Activated T-helper 1 cell treated with anti-CD3 and anti-CD28 coated beads, Interleukin-12 subunit alpha, Interleukin-12 subunit beta, Interleukin-2, Interleukin-4 antibody, amounts not matched to agents 30 ng/mL and 10 ng/mL and 1 ng/mL, durations not matched to agents 14 hours and 24 hours and 36 hours (primary cell): ENCODE measurements at places on chromosomes 13 and 19. TPM values are rescaled to one million over a fixed set of nuclear protein-coding genes. Genes with fewer than 3 reads are reported as not detected.

The RXFP2 gene
- not detected in 2 replicates for total RNA-seq

The IRS2 gene
- total RNA-seq: 3.9 and 4.3 TPM in 2 replicates

The ZNF726 gene
- total RNA-seq: 10.7 and 12.6 TPM in 2 replicates

The ELSPBP1 gene
- total RNA-seq: not detected in 2 replicates

The PEX11G gene
- total RNA-seq: 1.4 and 1.5 TPM in 2 replicates

The MAST1 gene
- total RNA-seq: 1.4 and 1.7 TPM in 2 replicates

The SACS gene
- total RNA-seq: 32.1 and 32.4 TPM in 2 replicates

The METTL21C gene
- not detected in 2 replicates for total RNA-seq

The ZNF540 gene
- total RNA-seq: 0.39 and 0.70 TPM in 2 replicates

The LGALS14 gene
- 0.56 TPM in 1 of 2 replicates, not detected in the other for total RNA-seq

The PTH2 gene
- total RNA-seq: not detected in 2 replicates

The MEIOSIN gene
- total RNA-seq: not detected in 2 replicates

The CTXN1 gene
- 1.9 and 2.6 TPM in 2 replicates for total RNA-seq

The KIR3DL2 gene
- 0.65 and 1.1 TPM in 2 replicates for total RNA-seq

The IL4I1 gene
- total RNA-seq: 50.0 and 51.5 TPM in 2 replicates

DNA sequence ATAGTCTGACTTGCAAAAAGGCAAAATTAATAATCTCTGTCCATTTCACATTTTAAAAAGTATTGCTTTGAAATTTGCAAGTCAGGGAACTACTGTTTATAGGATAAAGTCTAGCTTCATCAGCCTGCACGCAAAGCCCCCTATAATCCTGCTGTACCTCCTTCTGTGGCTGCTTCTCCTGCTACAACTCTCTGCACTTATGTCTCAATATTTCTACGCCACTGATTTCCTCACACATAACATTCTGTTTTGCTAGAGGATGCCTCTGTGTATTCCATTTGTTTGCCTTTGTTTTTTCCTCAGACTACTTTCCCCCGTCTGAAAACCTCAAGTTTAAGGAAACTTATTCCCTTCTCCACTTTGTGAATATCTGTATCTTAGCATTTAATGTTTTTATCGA, 389.9 kb downstream of the RFC3 start:
- no peak for DNase-seq

DNA sequence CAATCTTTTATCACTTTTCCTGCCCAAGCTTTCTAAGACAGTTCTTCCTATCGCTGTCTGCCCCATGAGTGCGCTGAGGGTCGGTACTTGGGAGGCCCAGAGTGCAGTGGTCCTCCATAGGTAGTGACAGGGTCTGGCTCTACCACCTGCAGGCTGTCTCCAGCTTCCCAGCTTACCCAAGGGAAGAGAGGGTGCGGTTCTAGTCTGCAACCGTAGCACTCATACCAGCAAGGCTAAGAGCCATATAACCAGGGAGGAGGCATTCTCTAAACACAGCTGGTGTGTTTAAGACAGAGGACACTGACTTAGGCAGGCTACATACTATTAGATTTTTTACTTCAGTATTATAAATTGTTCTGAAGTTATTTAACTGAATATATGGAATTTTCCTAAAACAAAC, 8.2 kb downstream of the PROZ start:
- no peak for DNase-seq

- no peak for DNase-seq
Observed at GRCh38 chr13:98228661-98229341, 51.7 kb upstream of the RNF113B start.

- no peak for DNase-seq
Observed at GRCh38 chr13:100454876-100455275, 133.7 kb downstream of the GGACT start.

DNA sequence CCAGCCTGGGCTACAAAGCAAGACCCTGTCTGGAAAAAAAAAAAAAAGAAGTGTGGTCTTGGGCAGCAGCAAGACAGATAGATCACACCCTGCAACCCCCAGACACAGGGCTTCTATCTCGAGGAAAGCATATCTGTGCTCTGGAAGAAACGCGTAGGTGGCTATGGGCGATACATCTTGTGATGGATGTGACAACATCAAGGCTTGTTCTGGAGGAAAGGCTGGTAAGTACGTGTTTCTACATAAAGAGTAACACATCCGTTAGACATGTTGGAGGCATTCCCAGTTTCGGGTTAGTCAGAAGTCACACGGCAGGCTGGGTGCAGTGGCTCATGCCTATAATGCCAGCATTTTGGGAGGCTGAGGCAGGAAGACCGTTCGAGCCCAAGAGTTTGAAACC, 6.6 kb upstream of the DHDH start:
- no peak for DNase-seq

GRCh38 chr13:43597599-43597945, 189.2 kb downstream of the ENOX1 start:
- no peak for DNase-seq

GRCh38 chr19:41863209-41863931, 3.3 kb downstream of the RPS19 start:
- DNase-seq: no peak

DNA sequence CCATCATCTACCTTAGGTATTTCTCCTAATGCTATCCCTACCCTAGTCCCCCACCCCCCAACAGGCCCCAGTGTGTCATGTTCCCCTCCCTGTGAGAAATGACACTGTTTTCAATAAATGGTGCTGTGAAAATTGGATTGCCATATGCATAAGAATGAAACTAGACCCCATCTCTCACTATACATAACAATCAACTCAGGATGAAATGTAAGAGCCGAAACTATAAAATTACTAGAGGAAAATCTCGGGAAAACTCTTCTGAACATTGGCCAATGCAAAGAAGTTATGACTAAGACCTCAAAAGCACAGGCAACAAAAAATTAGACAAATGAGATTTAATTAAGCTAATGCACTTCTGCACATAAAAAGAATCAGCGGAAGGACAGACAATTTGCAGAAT, 138.2 kb downstream of the SUCLA2 start:
- DNase-seq: no peak

GRCh38 chr19:44722131-44723121, 23.5 kb downstream of the CEACAM16 start:
- DNase-seq: peak; percentile 25

- DNase-seq: no peak
Observed at GRCh38 chr19:17811681-17812080, 9.6 kb downstream of the INSL3 start.

DNA sequence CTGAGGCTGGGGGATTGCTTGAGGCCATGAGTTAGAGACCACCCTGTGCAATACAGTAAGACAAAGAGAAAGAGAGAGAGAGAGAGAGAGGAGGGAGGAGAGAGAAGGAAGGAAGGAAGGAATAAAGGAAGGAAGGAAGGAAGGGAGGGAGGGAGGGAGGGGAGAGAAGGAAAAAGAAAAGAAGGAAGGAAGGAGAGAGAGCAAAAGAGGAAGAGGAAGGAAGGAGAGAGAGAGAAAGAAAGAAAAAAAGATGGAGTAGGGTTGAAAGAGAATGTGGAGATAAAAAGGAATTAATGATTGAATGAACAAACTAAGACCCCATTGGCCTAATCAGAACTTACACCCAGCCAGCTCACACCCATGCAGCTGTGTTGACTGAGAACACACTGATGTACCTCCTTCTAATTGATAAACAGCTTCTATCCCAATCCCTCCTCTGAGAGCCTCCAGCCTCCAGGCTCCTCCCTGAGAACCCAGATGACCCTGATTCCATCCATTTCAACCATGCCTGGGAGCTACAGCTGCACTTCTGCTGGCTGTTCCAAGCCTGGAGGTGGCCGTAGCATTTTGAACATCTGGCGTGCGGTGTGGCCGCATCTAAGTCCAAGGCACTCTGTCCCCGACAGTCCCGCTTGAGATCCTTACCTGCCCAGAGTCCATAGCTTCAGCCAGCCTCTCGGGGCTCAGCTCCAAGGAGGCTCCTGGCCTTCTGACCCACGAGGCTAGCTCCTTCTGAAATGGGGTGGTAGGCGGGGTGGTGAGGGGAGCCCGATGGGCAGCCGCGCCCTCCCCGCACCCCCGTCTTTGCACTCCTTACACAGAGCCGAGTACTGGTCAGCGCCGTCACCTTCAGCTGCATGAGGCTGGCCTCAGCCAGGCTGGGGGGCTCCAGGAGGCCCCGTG, 1.1 kb downstream of the PRODH2 start:
- no peak for DNase-seq

DNA sequence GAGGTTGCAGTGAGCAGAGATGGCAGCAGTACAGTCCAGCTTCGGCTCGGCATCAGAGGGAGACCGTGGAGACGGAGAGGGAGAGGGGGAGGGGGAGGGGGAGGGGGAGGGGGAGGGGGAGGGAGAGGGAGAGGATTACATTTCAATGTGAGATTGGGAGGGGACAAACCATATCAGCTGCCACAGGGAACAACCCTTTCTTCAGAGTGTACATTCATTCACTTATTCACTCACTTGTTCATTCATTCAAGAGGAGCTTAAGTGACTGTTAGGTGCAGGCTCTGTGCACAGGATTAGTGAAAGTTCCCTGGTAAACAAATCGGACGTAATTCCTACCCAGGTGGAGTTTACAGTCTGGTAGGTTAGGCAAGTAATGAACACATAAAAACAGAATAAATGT, 65.6 kb upstream of the MEDAG start:
- DNase-seq: no peak

DNA sequence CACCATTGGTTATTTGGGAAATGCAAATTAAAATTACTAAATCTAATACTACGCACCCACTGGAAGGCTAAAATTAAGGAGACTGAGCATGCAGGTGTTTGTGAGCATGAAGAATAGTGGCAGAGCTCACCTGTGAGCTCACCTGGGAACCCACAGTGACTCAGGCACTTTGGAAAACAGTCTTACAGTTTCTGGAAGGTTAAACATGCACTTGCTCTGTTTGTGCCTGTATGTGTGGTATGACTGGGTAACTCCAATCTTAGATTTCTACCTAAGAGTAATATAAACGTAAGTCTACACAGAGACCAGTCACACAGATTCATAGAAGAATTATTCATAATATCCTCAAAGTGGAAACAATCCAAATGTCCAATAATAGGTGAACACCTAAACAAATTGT, 318.8 kb downstream of the ATP8A2 start:
- no peak for DNase-seq

DNA sequence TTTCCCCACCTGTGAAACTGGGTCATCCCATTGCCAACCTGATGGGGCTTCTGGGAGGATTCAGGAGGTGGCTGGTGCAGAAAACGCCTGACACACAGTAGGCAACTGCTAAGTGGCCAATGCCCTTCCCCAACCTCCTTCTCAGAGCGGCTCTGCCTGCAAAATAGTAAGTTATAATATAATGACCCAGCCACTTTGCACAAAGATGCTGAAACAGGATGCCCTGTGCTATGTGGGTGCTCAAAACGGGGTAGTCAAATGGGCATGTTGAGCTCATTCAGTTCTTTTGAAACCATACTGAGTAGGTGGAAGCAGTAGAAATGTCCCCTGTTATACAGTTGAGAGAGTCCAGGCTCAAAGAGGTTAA, 507 bp downstream of the MARCHF2 start:
- no peak for DNase-seq

DNA sequence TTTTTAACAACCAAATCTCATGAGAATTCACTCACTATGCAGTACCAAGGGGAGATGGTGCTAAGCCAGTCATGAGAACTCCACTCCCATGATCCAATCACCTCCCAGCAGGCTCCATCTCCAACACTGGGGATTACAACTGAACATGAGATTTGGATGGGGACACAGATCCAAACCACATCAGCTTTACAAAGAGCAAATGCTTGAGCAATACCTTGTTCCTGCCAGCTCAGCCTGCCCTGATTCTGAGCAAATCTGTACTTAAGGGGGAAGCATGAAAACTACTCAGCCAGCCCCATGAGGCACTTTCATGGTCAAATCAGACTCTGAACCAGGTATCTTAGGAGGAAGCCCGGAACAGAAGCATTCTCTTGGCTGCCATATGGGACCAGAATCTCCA, 259.9 kb downstream of the TBC1D4 start:
- no peak for DNase-seq

DNA sequence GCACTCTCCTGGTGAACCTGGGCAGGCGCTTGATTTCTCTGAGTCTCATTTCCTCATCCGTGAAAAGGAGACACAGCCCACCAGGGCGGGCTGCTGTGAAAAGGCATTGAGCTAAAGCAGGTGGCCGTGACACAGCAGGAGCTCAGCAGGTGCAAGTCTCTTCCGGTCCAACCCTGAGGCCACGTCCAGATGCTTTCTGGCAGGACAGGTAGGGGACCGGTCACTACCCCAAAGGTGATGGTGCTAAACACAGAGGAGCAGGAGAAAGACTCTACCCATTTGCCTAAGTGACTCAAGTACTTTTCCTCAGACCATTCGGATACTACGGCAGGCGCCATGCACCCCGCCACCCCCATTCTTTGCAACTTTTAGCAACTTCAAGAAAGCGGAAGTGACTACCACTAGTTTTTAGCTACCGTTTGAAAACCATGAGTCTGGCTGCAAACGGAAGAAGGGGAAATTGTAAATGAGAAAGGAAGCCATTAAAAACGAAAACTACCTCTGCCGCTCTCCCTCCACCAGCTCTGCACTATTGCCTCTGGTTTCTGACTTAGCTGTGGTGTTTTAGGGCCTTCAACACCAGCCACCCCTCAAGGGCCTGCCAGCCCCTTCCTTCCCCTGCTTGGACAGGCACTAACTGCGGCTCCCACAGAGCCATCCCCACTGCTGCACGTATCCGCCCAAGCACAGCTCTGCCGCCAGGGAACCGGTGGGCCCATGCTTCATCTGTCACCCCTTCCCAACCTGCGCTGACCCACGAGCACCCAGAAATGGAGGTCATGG, 4.8 kb downstream of the PPP6R1 start:
- peak; percentile 53 for DNase-seq

GRCh38 chr13:79341202-79341601, 64.9 kb downstream of the RBM26 start:
- DNase-seq: no peak

DNA sequence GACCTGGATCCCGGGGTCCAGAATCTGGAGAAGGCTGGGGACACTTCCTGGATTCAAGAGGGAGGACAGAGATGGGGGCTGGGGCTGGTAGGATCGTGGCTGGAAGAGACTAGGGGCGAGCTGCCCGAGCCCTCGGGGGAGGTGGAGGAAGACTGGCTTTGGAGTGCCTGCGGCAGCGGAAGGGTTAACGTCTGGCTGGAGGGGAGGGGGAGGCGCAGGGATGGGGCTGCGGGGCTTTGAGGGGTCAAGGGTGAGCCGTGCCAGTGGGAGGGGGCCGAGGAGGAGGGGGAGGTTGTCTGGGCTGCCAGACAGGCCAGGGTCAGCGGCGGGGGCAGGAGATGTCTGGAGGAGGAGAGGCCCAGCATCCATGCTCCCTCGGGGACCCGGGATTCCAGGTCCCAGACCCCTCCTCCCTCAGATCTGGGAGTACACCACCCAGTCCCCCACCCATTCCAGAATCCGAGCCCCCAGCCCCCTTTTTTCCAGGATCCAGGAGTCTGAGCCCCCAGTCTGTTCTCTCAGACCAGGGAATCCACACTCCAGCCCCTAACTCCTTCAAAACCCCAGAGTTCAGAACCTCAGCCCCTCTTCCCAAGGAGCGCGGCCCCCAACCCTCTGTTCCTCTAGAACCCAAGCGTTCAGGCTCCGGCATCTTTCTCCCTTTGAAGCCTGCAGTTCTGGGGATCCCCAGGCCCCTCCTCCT, 3.2 kb upstream of the SPACA6 start:
- no peak for DNase-seq
